Activated T-cell treated with anti-CD3 and anti-CD28 coated beads for 1 hour (primary cell): ENCODE measurements at places on chromosomes 1 and 21.

- DNase-seq, result no peak
Observed at GRCh38 chr1:50724626-50725286, 235.3 kb downstream of the FAF1 start.

GRCh38 chr1:195590649-195591048 is 1017.6 kb downstream of the KCNT2 start:
- DNase-seq, result no peak

DNA sequence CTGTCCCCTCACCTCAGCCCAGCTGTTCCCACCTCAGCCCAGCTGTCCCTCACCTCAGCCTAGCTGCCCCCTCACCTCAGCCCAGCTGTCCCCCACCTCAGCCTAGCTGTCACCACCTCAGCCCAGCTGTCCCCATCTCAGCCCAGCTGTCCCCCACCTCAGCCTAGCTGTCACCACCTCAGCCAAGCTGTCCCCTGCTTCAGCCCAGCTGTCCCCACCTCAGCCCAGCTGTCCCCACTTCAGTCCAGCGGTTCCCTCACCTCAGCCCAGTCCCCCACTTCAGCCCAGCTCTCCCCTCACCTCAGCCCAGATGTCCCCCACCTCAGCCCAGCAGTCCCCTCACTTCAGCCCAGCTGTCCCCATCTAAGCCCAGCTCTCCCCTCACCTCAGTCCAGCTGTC is 88.4 kb upstream of the CSF3R start:
- no peak for DNase-seq

DNA sequence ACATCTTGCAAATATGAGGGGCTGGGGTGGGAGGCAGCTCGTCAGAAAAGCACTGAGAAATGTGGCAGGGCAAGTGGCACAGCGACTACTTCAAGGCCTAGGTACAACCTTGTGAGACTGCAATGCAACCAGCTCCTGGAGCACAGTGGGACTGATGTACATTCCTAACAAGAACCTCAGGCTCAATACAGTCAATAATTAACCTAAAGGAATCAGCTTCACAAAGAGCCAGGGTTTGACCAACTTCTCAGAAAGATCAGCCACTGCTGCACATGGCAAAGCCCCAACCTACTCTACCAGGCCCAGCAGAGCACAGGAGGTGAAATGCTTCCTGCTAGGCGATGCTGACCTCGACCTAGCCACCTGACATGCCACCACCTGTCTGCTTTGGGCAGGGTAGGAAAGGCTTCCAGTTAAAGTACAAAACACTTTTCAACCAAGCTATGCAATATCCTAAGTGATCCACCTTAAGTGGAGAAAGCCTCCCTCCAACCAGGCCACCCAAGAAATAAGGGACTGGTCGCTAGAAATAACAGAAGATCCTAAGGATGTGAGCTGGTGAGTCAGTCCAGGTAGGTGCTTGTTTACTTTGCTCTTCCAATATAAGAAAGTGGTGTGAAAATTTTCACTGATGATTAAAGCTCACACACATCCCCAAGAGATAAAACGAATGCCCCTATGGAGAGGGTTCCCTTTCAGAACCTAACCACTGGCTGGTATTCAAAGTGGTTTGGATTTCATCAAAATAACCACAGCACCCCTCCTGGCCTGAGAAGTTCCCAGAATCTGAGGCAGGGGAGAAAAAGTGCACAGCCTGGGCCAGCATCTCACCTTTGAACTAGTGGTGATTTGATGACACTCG is 2.1 kb downstream of the RIPK4 start:
- DNase-seq, result no peak

GRCh38 chr1:203907901-203908300 is 46.5 kb downstream of the SNRPE start:
- no peak for DNase-seq

- no peak for DNase-seq
Observed at GRCh38 chr21:21238629-21239400, 240.6 kb downstream of the NCAM2 start.

DNA sequence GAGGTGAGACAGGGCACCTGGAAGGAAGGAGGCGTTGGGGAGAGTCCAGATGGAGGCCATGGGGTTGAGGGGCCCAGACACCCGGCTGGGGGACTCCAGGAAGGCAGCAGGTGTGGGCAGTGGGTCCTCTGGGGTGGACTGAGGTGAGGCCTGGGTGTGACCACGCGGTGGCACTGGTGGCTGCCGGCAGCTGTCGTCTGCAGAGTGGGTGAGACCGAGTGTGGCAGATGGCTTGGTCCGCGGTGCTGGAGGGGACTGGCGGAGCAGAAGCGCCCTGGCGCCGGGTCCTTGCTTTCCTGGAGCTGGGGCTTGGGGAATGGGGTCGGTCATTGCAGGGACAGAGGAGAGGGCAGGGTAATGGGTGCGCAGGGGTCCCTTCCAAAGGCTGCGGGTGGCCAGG is 12.5 kb downstream of the AGRN start:
- no peak for DNase-seq

- DNase-seq, result no peak
Observed at GRCh38 chr1:22494144-22494543, 42.5 kb downstream of the ZBTB40 start.

DNA sequence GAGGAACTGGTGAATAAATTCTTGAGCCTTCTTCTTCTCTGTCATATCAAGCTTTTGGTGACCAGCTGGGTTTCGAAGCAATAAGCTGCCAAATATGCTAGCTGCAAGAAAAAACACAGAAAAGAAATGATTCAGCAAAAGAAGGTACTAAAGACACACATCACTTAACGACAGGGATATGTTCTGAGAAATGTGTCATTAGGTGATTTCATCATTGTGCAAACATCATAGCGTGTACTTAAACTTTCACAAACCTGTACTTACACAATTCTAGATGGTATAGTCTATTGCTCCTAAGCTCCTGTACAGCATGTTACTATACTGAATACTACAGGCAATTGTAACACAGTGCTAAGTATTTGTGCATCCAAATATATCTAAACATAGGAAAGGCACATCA is 2.9 kb upstream of the MTF1 start:
- no peak for DNase-seq

DNA sequence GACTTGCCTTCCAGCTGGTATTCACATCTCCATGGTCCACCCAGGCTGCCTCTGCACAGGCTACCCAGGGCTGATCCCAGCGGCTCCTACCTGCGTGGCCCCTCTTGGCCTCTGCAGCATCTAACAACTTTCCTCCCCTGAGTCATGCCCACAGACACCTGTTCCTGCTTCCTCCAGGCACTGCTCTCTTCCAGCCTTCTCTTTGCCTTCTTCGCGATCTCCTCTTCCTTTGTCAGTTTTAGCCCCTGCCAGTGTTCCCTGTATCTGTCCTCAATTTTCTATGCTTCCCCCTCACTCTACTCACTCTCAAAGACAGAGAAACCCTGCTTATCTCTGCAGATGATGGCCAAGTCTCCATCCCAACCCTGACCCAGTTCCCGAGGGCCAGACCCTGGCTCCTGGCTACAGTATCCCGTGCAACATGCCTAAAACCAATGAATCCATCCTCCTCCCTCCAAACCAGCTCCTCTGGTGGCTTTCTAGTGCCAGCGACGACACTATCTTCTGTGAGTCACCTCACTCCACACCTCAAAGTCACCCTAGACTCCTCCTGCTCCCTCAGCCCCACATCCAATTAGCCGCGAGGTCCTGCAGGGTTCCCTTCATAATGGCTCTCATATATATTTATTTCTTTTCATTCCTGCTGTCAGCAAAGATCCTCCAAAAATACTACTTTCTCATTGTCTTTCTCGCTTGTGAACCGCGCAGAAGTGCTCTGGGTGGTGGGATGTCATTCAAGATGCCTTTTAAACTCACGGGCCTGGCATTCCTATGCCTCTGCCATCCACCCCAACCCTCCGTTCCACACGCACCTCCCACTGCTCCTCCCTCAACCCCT is 259.2 kb downstream of the TOMM20 start:
- DNase-seq, result no peak

DNA sequence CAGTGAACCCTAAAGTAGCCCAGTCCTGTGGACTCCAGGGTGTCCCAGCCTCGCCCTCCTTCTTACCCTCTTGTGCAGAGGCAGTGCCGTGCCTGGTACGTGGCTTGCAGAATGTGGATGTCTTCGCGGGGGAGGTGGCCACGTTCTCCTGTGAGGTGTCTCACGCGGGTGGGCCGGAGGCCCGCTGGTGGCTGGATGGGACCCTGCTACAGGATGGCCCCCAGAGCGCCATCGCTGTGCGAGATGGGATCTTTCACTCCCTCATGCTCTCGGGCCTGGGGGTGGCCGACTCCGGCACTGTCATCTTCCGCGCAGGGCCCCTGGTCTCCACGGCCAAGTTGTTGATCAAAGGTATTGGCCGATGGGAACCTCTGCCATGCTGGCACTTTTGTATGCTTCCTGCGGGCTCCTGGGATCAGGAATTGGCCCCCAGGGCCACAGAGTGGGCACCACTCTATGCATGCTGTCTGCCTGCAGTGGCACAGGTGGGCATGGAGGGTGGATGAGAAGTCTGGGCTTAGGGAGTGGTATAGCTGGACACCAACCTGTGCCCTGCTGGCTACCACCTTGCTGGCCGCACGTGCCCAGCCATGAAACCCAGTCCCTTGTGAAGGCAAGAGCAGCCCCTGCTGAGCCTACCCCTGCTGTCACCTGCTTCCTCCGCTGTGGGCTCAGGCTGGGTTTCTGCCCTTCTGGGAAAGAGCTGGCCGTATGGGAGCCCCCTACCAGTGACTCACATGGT is 92.9 kb downstream of the TRIM11 start:
- DNase-seq, result no peak

GRCh38 chr1:64701071-64701470 is 43.8 kb upstream of the RAVER2 start:
- DNase-seq, result no peak

GRCh38 chr1:9009438-9010370 is 16.5 kb downstream of the SLC2A7 start:
- DNase-seq, result no peak

GRCh38 chr1:235411489-235412486 is 44.6 kb downstream of the TBCE start:
- no peak for DNase-seq

- no peak for DNase-seq
Observed at GRCh38 chr1:178411756-178412399, 84.9 kb downstream of the CLEC20A start.

- no peak for DNase-seq
Observed at GRCh38 chr1:165114022-165114888, 242.3 kb downstream of the LMX1A start.

DNA sequence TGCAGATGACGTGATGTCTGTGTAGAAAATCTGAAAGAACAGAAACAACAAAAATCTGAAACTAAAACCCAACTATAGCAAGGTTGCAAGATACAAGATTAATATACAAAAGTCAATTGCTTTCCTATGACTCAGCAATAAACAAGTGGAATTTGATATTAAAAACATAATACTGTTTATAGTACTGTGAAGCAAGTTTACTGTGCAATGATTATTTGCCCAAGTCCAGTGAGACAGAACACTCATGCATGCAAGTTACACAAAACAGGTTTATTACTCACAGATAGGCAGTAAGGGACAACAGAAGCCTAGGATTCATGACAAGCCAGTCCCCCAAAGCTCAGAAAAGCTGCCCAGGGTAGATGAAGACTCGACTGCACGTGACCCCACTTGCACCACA is 62.4 kb upstream of the RAB4A start:
- no peak for DNase-seq

GRCh38 chr1:145926686-145927062 is 610 bp downstream of the RBM8A start:
- no peak for DNase-seq

DNA sequence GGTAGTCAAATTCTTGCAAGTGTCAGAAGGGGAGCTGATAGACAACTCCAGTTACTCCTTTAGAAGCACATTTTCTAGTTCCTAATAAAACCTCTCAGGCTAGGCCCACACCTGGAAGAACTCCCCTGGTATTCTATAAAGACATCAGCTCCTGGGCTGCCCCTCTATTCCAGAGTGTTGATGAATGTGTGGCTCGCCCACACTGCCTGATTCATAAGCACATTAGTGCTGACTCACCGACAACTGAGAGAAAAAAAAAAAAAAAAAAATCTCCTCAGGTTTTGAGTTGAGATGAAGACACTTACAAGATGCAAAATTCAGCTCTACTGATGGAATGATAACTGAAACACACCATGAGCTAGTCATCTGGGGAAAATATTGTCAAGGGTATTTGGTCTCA is 188.1 kb downstream of the TNR start:
- DNase-seq, result no peak

GRCh38 chr1:165143437-165144065 is 213.0 kb downstream of the LMX1A start:
- peak; percentile 4 for DNase-seq

GRCh38 chr1:232620356-232620969 is 9.5 kb downstream of the SIPA1L2 start:
- DNase-seq, result no peak

- no peak for DNase-seq
Observed at GRCh38 chr1:201685485-201685884, 143.5 kb upstream of the IPO9 start.

DNA sequence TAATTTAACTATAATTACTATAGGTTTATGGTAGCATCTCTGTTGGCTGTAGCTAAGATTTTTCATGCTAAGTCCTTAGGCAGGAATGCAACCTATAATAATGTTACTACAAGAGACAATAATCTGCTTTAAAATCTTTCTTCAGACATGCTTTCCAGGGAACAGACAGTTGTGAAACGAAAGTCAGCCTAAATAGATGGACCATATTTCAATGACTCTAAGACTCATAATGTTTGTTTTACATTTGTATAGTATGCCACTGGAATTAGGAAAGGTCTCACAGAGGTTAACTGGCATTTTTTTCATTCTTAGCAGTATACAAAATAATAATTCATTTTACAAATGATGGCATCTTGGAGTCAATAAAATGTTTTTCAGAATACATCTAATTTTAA is 8.1 kb downstream of the RERE start:
- DNase-seq, result no peak
